GM18507 (cell line): ENCODE measurements at places on chromosomes 1 and 21.

- no peak for DNase-seq
These were observed 5.8 kb upstream of the CD1C start for GRCh38 chr1:158283965-158284364.

DNA sequence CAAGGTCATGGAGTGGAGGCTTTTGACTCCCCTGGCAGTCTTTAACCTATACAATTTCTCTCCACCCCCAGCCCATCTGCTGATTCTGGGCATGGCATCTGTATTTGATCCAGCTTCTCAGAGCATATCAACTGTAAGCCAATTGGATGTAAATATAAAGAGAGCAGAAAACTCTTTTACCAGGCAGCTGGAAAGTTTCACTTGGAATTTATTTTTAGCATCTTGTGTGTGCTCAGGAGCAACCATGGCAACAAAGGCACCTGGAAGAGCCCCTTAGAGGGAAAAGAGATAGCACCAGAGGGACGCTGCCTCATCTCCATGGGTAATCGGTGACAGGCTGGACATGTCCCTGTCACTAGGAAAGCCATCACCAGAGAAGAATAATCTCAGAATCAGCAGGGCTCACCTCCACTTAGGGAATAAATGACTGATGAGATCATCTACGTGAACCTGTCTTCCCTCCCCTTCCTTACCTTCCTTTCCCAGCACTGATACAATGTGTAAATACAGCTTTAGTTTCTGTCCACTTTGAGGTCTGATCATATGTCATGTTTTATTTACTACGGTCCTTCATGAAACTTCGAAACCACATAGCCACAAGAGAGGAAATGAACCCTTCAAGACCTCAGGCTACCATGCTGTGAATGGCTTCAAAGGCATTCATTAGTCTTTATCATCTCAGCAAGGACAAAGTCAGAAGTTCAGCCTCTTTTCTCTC lies 25.3 kb upstream of the SIPA1L2 start:
- no peak for DNase-seq

DNA sequence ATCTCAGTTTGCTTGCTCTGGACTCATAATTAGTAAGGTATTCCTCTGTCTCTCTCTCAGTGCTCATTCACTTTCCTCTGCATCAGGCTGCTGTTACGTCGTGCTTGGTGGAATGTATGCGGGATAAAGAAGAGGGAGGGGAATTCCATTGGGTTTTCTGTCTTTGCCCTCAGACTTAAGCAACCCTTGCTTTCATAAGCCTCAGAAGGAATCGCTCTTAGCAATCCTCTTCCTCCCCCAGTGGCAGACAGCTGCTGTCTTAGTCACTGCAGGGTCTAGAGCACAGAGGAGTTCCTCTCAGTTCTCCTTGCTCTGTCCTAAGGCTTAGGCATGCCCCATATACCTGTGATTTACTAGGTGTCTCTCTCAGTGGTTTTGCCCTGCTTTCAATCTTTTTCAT lies 19.1 kb upstream of the NTMT2 start:
- peak; percentile 11 for DNase-seq

DNA sequence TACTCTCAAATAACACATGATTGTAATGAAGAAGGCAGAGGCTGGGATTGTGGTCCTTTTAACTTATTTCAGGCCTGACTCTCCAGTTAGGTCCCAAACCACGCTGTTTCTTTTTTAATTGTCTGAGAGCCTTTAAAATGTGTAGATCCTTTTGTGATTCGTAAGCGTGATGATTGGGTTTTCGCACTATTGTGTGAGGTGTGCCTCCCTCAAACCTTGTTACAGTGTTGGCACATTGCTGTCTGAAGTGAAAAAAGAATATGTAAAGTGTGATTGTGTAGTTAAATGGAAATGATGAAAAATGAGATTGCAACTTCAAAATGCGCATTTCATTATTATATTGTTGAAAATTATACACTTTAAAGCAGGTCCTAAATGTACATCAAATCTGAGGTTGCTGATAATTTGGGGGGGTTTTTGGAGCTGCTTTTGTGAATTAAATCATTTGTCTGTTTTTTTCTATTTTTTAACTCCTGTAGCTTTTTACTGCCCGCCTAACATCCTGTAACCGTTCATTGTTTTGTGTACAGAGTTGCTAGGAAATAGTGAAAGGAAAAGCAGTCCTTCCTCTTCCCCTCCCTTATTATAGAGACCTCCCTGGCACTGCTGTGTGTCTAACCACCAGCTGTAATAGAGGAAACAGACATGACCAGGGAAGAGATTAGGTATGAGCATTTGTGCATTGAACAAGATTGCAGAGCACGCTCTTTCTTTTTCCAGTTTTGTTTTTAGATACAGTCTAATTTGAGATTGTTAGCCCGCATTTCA lies 43.3 kb downstream of the IARS2 start:
- no peak for DNase-seq

DNA sequence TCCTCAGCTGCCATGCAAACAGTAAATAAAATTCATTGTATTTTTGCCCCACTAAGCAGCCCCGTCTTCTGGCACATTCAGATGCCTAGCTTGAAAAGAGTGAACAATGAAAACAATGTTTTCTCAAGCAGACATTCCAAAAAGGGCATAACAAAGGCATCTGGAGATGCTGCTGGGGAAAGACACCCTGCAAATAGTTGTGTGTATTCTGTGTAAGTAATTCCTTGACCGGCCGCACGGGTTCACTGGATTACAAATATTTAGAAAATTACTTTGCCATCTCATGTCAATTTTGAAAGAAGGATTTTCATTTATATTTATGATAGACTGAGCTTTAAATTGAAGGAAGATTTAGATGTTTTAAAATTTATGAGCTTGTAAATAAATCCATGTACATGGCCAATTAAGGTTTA lies 142.2 kb downstream of the SLC45A1 start:
- DNase-seq, result no peak

DNA sequence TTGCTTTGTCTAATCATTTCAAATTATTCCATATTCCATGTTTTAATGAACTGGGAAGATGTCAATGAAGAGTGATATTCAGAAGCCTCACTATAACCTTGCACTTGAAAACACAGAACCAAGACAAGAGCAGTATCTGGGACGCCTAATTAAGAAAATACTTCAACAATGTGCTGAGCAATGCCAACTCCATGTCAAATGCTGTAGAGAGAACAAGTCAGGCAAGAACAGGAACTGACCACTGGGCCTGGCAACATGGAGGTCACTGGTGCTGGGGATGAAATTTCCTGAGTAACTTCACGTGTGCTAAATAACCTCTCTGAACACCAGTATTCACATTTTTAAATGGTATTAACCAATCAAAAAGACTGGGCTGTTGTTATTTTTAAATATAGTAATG lies 22.8 kb downstream of the HEATR1 start:
- DNase-seq, result no peak

DNA sequence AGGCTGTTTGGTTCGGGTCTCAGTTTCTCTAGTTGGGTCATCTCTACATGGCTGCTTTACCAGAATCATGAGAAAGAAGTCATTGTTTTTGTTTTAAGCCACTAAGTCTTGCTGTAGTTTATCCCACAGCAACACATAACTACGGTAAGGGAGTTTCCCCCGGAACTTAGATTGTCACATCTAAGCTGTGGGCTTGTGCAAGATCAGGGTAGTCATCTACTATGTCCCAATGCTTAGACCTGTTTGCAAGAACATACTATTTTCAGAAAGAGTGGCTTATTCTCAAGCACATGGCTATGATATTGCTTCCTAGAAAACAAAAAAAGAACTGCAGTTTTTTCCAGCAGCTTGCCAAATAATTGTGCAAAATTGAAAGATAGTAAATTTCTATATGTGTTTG lies 18.0 kb upstream of the OLIG2 start:
- DNase-seq, result no peak

DNA sequence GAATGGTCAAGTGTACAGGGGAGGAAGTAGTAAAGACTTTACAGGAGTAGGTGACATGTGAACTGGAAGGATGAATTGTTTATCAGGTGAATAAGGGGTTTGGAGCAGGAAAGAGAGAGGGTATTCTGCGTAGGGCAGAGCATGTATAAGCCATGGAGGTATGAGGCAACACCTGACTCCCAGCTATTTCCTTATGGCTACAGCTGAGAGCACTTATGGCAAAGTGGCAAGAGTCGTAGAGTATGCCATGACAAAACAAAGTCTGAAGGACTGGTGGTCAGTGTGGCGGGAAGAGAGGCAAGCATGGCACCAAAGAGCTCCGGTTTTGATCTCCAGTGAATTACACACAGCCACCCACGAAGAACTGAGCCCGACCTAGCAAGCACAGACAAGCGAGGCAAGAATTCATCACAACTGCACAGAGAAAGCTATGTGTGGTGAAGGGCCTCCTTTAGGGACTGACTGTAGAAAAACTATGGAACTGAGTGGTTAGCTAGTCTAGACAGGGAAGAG lies 9.0 kb upstream of the ELOVL1 start:
- DNase-seq, result no peak

- DNase-seq, result no peak
These were observed 41.3 kb upstream of the ENAH start for GRCh38 chr1:225694151-225694603.
